SW 1271 (cell line): ENCODE measurements at places on chromosomes 13 and 19.

DNA sequence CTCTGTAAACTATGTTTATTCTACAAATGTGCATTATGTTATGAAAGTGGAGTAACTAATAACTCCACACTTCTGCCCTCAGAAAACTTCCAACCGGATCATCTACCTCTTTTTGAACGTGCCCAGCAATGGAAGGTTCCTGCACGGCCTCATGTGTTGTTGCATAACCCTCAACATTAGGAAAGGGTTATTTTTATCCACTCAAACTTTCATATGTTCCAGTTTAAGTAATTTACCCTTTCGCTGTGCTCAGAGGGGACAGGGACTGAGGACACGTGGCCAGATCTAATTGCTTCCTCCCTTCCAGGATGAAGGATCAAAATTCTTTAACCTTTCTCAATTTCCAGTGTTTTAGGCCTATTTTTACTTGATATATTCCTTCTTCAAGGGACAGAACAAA is 29.6 kb downstream of the IRS2 start:
- no peak for DNase-seq

- no peak for DNase-seq
Observed at GRCh38 chr13:41756198-41756880, 204.6 kb downstream of the VWA8 start.

GRCh38 chr13:36685927-36686326 is 12.1 kb downstream of the SERTM1 start:
- no peak for DNase-seq

DNA sequence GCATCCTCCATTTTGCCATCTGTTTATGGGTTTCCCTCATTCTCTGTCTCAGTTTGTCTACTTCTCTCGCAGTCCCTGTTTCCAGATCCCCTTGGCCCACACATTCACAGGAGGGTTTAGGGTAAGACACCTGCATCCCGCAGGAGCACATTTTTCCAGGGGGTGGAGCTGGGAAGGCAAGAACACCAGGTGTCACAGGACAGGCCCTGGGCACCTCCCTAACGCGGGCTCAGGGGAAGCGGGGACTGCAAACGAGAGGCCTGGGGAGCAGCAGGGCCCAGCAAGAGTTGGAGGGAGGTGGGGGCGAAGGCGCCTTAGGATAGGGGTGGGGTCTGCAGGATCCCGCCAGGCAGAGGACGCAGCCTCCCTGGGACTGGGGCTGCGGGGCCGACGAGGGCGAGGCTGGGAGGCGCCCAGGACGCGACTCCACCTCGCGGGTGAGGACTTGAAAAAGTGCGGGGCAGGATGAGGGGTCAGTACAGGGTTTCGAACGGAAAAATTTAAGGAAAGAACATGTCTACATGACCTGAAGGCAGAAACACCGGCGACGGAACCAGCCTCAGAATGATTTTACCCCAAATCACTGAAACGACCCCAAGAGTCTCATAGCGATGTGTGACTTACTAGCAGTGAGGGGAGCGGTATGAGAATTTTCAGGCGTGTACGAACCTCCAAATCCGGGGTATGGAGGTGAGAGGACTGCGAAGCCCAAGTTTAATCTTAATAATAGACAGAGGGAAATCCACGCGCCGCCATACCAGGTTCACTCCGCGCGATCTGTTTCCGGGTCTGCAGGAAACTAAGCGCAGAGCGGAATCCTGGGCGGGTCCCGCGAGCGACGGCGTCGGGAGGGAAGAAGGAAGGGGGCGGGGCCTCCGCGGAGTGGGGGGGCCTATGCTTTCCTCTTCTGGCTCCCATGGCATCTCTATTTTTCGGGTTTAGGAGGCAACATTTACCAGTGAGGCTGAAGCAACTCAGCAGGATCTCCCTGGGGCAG is 7.1 kb upstream of the ERVV-2 start:
- no peak for DNase-seq

GRCh38 chr13:40969169-40969901 is 49.8 kb downstream of the ELF1 start:
- no peak for DNase-seq

DNA sequence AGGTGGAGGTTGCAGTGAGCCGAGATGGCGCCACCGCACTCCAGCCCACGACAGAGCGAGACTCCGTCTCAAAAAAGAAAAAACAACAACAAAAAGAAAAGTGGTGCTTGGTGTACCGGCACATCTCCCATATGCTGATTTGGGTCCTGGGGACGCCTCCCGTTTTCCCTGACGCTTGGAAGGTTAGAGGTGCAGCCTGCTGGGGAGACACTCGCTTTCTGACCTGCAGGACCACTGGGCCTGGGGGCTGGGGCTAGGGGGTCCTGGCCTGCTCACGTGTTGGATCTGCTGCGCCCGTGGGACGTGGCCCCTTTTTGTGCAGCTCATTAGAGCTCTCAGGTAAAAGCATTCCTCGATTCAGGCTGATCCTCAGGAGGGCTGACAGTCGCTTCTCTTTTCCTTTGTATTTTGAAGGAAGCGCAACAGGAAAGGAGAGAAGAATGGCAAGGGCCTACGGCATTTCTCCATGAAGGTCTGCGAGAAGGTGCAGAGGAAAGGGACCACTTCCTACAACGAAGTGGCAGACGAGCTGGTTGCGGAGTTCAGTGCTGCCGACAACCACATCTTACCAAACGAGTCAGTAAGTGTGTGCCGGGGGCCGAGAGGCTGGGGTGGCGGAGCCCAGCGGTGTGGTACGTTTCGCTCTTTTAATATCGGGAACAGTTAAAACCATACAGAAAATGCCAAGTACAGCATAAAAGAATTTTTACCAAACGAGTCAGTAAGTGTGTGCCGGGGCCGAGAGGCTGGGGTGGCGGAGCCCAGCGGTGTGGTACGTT is 25.1 kb downstream of the ATP4B start:
- DNase-seq = no peak

- DNase-seq = peak; percentile 40
Observed at GRCh38 chr19:4229179-4229931, at the start of gene EBI3. Gene EBI3 (plus strand): TSS chr19:4229523. CDS start chr19:4229551, 28 bp downstream.

DNA sequence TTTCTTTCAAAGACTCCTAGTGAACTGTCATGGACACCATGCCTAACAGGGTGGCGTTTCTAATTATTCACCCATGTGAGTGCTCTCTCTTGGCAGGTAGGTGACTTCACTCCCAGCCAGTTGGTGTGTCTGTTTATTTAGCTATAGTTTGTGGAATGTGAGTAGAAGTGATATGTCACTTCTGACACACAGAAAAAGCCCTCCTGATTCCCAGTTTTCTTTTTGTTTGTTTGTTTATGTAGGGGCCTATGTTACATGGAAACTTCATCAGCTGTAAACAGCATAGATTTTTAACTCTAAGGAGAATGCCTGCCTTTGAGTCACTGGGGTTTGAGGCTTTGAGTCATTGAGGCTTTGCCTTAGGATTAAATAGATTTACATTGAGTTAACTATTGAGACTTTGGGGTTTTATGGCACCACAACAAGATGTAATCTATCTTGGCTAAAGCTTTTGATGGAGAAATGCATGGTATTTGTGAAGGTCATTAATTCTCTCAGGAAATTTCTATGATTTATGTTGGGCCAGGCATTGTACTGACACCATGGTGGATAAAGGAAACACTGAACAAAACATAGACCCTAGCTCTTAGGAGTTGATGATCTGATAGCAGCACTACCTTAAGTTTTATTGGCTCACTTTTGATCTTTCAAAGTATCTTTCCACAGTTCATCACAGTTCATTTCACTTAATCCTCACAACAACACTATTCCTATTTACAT is 45.3 kb downstream of the UFM1 start:
- DNase-seq = no peak

DNA sequence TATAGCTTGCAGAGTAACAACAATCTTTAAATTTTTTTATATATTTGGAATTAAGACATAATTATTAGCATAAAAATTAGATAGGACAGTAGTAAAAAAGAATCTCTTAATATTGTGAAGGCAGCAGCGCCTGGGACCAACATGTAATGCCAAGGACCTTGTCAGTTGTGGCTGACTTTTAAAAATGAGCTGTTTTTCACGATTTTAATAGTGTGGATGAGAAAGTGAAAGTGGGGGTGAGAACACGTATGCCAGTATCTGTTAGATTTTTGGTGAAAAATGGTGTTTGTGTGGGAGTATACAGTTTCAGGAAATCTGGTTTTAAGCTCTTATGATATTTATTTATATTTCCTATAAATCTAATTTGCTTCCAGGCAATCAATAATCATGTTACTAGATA is 125.2 kb downstream of the LMO7 start:
- no peak for DNase-seq

- no peak for DNase-seq
Observed at GRCh38 chr13:76523740-76524340, 362.4 kb downstream of the KCTD12 start.

GRCh38 chr19:5682107-5682482 is 1.3 kb downstream of the HSD11B1L start:
- DNase-seq = no peak

DNA sequence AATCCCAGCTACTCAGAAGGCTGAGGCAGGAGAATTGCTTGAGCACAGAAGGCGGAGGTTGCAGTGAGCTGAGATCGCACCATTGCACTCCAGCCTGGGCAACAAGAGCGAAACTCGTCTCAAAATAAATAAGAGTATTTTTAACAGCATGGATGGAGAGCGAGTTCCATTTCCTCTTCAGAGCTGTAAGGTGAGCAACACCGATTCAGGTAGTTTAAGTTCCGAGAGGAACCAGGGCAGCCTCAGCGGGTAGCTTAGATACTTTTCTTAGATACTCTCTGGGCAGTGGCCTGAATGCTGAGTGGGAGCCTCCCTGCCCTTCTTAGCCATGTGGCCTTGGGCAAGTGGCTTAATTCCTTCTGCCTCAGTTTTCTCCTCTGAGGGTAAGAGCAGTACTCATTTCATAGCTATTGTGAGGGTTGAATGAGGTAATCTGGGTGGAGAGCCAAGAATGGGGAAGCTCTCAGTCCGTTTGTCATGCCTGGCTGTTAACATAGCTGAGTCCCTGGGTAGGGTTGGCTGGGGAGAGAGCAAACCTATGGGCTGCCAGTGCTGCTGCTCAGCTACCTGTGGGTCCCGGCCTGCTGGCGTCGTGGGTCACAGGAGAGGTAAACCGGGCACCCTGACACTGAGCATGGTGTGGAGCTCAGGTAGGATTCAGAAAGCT is 4.1 kb downstream of the ATP11A start:
- no peak for DNase-seq

- no peak for DNase-seq
Observed at GRCh38 chr13:24308488-24309020, 826 bp upstream of the C1QTNF9 start.

DNA sequence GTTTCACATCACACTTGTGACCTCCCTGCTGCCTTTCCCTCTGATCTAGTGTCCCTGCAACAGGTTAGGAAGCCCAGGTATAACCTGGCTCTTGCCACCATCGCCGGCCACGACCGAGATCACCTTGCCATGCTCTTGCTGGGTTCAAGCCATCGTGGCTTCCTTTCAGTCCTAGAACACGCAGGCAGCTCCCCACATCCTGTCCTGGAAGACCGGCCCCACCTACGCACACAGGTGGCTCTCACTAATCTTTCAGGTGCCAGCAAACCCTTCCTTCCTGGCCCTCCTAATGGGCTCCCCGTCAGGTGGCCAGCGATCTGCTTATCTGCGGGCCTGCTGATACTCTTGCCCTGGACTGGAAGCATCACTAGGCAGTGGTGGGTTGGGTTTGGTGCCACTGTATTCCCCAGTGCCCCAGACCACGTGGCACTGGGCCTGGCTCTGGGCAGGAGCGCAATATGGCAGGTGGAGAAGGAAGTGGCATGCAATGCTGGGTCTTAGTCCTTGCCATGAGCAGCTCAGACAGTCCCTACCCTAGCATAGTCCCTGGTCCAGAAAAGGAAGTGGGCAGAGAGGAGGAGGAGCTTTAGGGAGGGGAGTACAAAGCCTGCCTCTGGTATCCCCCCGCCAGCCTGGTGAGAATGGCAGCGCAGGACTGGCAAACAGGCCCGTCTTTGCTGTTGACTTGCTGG is 11.8 kb downstream of the PPP1R37 start:
- no peak for DNase-seq

- DNase-seq = peak; percentile 74
Observed at GRCh38 chr19:38003438-38004185, 96.6 kb downstream of the SIPA1L3 start.

GRCh38 chr19:30653646-30654386 is 281.6 kb downstream of the ZNF536 start:
- DNase-seq = no peak

DNA sequence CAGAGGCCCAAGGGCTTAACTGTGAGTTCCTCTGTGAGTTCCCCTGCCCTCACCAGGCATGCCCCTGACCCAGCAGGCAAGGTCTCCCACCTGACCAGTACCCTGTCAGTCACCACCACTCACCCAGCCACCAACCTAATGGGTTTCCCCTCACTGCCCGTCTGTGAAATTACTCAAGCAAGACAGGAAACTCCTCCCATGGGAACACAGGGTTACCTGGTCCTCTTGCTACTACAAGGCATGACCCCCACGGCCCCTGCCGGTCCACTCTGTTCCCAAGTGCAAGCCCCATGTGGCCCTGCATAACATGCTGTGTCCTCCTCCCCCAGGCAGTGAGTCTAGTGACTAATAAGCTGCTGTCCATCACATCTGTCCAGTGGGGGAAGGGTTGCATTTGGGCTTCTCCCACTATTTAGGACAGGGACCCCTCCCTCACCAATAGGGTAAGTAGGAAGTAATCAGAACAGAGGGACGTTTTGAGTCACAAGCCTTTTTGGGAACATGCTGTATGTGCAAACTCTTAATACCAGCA is 8.0 kb upstream of the DHRS12 start:
- DNase-seq = no peak

DNA sequence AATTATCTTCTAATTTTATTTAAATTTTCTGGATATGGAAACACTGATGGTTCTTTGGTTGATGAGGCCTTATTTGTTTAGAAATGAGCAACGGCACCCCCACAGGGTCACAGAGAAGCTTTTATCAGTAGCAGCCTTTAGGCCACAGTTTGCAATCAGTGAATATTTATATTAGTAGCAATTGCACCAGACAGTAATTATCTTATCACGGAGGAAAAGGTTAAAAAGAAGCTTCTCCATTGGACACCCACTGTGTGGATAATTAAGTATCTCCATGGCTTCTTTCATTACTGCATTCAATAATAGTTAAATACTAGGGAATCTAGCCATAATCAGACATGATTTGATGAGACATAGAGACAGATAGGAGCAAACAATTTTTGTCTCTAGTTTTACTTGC is 2099.2 kb upstream of the PCDH20 start:
- DNase-seq = no peak

- no peak for DNase-seq
Observed at GRCh38 chr13:35850569-35850968, 280.6 kb downstream of the DCLK1 start.

DNA sequence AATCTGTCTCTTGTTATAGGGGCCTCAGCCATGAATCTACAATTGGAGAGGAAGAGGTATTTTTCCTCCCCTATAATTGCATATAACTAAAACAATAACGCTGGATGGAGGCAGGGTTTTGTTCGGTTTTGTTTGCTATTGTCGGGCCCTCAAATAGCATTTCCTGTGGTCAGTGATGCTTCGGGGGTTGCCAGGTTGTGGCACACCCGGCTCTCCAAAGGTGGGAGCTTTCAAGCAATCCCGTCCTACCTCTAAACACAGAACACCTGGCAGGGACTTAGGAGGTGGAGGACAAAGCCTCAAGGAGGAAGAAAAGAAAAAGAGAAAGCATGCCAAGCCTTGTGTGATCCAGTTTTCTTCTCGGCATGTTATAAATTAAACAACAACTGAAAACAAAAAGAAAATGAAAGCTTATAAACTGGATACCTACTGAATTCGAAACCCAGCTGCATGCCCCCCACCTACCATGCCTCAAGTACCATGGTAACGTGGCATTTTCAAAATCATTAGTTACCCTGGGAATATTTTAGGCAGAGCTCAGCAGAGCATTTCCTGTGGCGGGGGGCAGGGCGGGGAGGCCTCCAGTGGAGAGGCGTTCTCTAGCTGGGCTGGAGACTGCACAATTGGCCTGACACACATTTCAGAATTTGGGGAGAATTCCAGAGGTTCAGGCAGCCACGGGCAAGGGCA is 213.8 kb downstream of the DCLK1 start:
- no peak for DNase-seq
